ENCODE measurements at places on chromosomes 12 and 14.
A peak's percentile ranks its signal among the peaks of the same experiment; 100 is the strongest.

GRCh38 chr12:91523831-91524230 is 341.2 kb upstream of the DCN start:
- no peak for DNase-seq

DNA sequence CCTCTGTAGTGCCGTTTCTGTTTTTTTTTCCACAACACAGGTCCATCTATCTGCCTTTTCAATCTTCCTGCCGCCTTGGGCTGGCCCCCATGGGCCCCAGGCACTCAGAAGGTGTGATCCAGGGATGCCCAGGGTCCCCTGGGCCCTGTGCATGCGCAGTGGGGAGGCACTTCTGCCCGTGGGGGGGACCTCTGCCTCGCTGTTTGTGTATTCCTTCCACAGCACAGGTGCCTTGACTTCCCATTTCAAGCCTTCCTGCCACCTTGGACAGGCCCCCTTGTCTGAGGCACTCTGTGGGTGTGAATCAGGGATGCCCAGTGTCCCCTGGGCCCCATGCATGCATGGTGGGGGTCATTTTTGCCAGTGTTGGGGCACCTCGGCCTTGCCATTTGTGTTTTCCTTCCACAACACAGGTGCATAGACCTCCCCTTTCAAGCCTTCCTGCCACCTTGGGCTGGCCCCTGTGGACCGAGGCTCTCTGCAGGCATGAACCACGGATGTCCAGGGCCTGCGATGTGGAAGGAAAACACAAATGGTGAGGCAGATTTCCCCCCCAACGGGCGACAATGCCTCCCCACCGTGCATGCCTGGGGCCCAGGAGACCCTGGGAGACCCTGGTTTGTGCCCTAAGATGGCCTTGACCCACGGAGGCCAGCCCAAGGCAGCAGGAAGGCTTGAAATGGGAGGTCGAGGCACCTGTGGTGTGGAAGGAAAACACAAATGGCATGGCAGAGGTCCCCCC is 366.5 kb downstream of the ALG10 start:
- DNase-seq = no peak

DNA sequence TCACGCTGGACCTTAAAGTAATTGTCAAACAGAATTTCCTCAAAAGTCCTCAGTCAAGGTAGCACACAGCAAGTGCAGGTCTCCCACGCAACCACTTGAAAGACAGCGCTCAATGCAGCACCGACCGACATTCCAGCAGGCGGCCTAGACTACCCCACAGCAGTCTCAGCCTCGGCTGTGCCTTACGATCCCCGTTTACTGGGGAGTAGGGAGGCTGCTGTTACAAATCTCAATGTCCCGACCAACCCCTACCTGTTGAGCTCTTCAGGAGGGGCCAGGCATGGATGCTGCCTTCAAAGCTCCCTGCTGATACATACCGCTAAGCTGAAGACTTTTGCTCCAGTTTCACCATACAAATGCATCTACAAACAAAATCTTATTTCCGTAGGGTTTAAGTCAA is 21.8 kb downstream of the VPS37B start:
- no peak for DNase-seq

DNA sequence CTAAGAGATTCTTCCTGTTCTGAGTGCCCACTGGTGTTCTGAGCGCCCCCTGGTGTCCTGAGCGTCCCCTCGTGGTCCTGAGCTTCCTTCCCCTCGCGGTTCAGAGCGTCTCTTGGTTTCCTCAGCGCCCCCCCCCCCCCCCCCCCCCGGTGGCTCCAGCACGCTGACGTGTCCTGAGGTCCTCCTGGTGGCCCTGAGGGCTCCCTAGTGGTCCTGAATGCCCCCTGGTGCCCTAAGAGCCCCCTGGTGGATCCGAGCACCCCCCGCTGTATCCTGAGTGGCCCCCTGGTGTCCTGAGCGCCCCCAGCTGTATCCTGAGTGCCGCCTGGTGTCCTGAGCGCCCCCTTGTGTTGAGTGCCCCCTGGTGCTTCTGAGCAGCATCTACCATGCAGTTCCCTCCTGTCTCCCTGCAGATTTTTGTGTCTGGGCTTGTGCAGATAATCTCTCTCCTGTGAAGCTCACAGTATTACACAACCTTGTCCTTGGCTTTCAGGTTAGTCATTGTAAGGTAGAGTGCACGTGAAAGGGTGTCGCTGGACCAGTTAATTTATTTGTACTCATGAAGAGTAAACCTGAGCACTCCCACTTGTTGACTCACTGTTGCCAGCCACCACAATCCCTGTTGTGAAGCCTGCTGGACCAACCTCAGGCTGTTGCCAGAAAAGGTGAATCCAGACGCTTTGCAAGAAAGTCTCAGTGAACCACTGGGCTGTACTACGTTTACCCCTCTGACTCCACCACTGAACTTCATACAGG is 1168.4 kb downstream of the TMEM121 start:
- DNase-seq = peak; percentile 52

DNA sequence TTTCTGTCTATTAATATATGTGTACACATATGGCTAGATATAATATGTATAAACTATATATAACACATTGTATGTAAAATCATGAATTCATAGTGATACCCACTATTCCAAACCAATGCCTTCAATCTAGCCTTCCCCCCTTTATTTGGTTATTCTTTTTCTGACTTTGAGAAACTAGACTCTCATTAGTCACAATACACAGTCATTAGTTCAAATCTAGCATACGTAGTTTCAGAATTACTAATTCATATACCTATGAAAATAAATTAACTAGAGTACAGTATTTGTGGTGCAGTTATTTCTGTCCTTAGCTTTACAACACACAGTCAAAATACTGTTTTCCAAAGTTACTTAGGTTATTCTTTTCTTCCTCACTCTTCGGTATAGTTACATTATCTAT is 268.2 kb downstream of the DPF3 start:
- no peak for DNase-seq

GRCh38 chr12:55818886-55819285 is 1.0 kb downstream of the ORMDL2 start:
- no peak for DNase-seq
